Immature natural killer cell (primary cell): ENCODE measurements at places on chromosomes 16 and 17.

- no peak for DNase-seq
Measured at GRCh38 chr17:73718362-73718761, 74.1 kb upstream of the SDK2 start.

DNA sequence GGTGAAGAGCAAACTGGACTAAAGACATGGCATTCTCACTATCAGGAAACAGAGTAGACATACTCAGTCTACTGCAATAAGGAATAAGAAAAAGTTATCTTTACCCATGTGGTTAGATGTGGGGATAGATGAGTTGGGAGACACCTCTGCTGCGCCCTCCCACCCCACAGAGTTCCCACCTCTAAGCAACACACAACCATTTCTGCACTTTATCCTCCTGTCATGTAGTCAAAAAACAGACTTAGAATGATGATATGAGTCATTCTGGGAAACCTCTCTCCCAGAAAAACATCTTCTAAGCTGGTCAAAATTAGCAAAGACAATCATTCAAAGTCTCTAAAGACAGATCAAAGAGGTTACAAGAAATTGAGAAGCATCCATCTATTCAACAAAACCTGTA lies 94.9 kb downstream of the CACNG1 start:
- DNase-seq, result no peak

GRCh38 chr16:24713379-24713778 lies 16.1 kb upstream of the TNRC6A start:
- no peak for DNase-seq

- no peak for DNase-seq
Measured at GRCh38 chr16:15606518-15607220, 36.3 kb downstream of the MARF1 start.

- no peak for DNase-seq
Measured at GRCh38 chr16:83552228-83552627, 255.6 kb upstream of the HSBP1 start.

DNA sequence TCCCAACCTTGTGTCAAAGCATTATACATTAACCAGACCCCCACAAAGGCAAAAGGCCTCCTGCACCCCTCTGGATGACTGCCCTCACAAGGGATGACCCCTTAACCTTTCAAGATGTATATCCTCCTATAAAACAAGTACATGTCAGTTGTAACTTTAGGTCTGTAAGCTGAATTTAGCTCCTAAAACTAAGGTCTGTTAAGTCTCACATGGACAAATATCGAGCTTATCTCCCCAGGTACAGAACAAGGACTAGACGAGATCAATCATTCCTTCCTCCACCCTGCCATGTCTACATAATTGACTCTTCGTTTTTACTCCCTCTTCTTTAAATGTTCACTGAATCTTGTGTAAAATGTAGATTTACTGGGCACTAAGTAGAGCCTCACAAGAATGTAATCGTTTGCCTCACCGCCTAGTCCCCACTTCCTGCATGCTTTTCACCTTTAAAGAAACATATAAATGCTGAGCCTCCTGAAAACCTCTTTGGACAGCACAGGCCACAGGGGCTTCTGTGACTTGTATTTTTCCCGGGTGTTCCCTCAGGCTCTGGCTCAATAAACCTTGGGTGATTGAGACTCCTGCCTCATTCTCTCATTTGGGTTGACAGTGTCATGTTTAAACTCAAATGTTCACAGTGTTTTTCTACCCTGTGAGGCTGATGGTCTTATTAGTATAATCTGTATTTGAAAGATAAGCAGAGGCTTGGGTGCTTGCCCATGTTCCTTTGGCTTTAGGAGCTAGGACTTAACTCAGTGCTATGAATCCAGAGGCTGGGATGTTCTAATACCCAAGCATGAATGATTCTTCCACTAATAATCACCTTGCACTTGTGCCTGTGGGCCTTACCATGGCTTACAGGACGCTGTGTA lies 37.6 kb downstream of the MMD start:
- DNase-seq, result no peak

DNA sequence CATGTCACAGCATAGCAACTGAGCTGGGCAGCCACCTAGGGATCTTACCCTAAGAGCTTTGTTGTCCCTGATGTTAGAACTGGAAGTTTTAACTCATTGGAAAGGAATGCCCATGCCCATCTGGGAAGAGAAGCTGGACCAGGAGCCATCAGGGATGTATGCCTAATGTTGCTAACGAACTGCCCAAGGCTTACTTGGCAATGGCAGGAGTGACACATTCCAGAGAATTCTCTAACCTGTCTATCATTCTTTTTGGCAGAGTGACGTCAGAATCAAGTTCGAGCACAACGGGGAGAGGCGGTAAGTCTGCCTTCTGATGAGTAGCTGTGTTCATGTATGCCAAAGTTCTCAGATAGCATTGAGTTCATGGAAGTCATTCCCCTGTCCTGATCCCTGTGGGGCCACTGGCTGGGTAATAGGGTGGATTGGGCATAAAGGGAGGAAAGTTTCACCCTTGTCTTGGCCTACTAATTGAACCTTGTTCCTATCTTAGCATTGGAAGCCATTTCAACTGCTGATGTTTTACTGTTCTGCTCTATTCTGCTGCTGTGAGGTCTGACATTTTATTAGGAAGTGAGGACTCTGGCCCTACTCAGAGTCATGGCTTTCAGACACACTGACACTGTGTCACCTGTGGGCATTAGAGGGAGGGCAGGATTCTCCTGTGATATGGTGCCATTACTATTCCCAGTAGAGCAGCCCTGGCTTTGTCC lies 23.7 kb downstream of the MAP3K3 start:
- DNase-seq, result no peak

DNA sequence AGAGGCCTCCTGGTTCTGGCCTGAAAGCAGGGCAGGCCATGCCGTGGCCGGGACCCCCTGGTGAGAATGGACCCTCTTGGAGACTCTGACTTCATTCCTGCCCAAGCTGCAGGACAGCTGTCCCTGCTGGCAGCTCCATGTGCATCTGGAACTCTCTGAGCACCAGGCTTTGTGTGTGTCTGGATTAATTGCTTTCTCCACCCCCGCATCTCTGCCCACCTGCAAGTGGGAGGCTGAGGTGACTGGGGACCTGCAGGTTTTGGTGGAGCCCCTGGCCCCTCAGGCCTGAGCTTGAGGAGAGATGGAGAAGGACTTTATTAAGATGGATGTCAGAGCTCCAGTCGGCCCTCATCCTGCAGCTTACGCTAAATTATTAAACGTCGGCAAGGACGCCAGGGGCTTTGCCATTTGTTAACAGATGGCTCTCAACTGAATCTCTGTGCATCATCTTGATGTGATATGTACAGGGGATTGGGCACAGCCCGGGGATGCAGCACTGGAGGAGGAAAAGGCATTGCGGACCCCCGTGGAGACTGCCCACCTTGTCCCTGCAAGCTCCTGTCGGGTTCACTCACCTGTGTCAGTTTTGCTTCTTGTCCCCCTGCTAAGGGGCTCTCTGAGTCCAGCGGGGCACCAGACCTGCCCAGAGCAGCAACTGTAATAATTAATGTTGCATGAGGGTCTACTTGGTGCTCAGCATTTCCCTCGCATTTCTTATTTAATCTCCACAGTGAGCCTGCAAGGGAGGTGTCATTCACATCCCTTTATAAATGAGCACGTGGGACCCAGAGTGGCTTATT lies 154.1 kb upstream of the RPL38 start:
- no peak for DNase-seq

- DNase-seq, result no peak
Measured at GRCh38 chr17:37787055-37787757, 42.3 kb upstream of the HNF1B start.

DNA sequence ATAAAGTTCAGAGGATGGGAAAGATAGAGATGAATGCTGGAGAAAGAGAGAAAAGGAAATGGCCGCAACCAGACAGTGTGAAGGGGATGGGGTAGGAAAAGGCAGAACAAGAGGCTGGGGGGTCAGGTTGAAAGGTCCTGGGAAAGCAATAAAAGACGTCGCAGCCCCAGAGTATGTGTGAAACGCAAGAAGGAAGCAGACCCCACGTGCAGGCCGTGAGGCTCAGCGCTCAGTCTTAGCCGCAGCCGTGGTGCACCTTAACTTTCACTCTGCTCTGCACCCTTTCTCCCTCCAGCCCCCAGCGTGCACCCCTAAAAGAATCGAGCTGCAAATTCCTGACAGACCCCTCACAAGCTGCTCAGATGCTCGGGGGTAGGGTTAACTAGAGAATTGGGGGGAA lies 1.9 kb downstream of the DNAH17 start:
- DNase-seq, result no peak

DNA sequence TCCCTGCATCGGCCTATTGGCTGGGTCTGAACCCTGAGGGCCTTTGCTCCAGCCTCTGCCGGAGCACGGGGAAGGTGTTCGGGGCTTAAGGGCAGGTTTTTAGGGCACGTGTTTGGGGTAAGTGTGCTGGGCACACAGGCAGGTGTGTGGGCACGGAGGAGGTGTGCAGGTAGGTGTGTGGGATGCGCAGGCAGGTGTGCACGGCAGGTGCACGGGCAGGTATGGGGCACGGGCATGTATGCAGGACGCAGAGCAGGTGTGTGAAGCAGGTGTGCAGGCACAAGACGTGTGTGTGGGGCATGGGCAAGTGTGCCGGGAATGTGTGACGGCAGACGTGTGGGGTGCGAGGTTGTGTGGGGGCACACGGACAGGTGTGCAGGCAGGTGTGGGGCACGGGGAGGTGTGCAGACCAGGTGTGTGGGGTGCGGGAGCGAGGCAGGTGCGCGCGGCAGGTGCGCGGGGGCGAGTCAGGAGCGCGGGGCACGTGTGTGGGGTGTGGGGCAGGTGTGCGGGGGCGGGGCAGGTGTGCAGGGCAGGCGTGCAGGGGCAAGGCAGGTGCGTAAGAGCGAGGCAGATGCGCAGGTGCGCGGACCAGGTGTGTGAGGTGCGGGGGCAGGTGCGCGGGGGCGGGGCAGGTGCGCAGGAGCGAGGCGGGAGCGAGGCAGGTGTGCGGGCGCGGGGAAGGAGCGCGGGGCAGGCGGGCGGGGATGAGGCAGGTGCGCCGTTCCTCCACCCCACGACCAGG lies 28.6 kb upstream of the METRNL start:
- DNase-seq, result no peak

- DNase-seq, result no peak
Measured at GRCh38 chr16:19696961-19697360, 21.1 kb downstream of the KNOP1 start.

DNA sequence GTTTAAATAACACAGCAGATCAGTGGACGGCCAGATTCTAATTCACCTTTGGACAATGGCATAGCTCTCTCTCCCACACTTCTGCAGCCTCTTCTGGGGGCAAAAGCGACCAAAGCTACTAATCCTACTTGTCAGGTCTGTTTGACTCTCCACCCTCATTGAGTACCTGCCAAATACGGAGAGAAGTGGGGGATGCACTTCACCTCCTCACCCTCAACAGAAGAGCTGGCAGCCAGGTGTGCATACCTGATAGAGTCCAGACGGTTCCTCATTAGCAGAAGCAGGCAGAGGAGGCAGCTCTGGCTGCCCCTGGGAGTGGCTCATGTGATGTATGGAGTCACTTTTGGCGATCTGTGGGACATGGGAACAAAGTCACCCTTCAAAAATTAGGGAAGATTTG lies 4.9 kb downstream of the DNAH3 start:
- no peak for DNase-seq

- peak; percentile 30 for DNase-seq
Measured at GRCh38 chr16:66728117-66728787, 23.2 kb downstream of the DYNC1LI2 start.

DNA sequence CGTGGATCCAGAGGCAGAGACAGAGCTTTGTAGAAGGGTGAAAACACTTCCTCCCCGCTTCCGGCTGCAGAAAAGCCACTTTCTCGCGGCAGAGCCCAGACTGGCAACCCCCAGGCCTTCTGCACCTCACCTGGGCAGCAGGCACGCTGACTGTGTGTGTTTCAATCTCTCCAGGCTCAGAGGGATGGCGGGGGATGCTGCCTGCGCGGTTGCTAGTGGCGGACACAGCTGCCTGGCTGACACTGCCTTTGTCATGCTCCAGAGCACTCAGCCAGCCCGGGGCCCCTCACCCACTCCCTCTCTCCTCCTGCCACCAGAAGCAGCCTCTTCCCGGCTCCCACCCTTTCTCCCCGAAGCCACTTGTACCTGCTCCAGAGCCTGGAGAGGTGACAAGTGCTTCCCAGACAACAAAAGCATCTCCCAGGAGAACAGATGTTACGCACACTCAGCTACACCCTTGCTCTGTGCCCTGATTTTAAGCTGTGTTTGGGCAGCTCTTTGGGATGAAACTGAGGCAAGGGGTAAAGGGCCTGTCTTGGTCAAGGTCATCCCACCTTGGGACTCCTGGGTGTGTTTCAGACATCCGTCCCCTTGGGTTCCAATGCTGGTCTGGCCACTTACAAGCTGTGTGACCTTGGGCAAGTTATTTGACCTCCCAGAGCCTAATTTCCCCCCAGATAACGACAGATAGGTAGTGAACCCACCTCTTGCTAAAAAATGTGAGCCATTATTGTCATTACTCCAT lies 9.2 kb upstream of the GLIS2 start:
- DNase-seq, result peak; percentile 50

- no peak for DNase-seq
Measured at GRCh38 chr17:64547319-64547718, 40.5 kb downstream of the CEP95 start.
